Airway epithelial cell (primary cell): ENCODE measurements at places on chromosomes 5 and 9. TPM values are rescaled to one million over a fixed set of nuclear protein-coding genes. Genes with fewer than 3 reads are reported as not detected.

Gene GADD45G
- total RNA-seq: 0.28 TPM in 1 of 2 replicates, not detected in the other

Gene PCDHGA8
- total RNA-seq: 0.35 and 0.51 TPM in 2 replicates

Gene FBXL7
- total RNA-seq: 1.2 and 2.5 TPM in 2 replicates

Gene PIP5KL1
- total RNA-seq: 6.6 and 16.0 TPM in 2 replicates

Gene AGXT2
- not detected in 2 replicates for total RNA-seq

Gene IFNA2
- total RNA-seq: not detected in 2 replicates

Gene TICAM2
- 0.56 and 1.1 TPM in 2 replicates for total RNA-seq

Gene SERINC5
- total RNA-seq: 23.9 and 26.3 TPM in 2 replicates

Gene CENPP
- total RNA-seq: 2.3 and 4.8 TPM in 2 replicates

Gene ERAP2
- total RNA-seq: 7.9 and 11.3 TPM in 2 replicates

Gene MTMR12
- total RNA-seq: 13.5 and 20.6 TPM in 2 replicates

Gene FOXI1
- total RNA-seq: not detected in 2 replicates

Gene SLC46A2
- not detected in 2 replicates for total RNA-seq

Gene GPX8
- total RNA-seq: 26.2 and 35.0 TPM in 2 replicates

Gene ZCCHC10
- 12.5 and 37.9 TPM in 2 replicates for total RNA-seq

Gene NUTM2F
- total RNA-seq: not detected in 2 replicates

Gene LHX6
- total RNA-seq: 0.42 TPM in 1 of 2 replicates, not detected in the other

Gene SH3TC2
- 7.3 and 7.5 TPM in 2 replicates for total RNA-seq

Gene PCDHGB2
- total RNA-seq: 0.42 TPM in 1 of 2 replicates, not detected in the other

Gene ZFYVE16
- total RNA-seq: 10.2 and 11.9 TPM in 2 replicates

Gene ERCC8
- total RNA-seq: 12.1 and 15.8 TPM in 2 replicates

Gene CHSY3
- total RNA-seq: 0.56 and 0.65 TPM in 2 replicates
